IMR-90 (cell line): ENCODE measurements at places on chromosomes 3 and 15. TPM values are rescaled to one million over a fixed set of nuclear protein-coding genes. Genes with fewer than 3 reads are reported as not detected.
A peak's percentile ranks its signal among the peaks of the same experiment; 100 is the strongest.

RTP2 gene
- total RNA-seq, result not detected in 2 replicates

GRCh38 chr15:78422571-78423340 lies 15.3 kb upstream of the IREB2 start:
- H3K27ac ChIP-seq, result no peak overlapping the region
- H3K4me3 ChIP-seq, result no peak overlapping the region
- H3K27me3 ChIP-seq, result peaks cover 20% of the 10 kb centered on the region
- H3K36me3 ChIP-seq, result no peaks in the 10 kb centered on the region
- H3K4me1 ChIP-seq, result no peaks in the 10 kb centered on the region

DNA sequence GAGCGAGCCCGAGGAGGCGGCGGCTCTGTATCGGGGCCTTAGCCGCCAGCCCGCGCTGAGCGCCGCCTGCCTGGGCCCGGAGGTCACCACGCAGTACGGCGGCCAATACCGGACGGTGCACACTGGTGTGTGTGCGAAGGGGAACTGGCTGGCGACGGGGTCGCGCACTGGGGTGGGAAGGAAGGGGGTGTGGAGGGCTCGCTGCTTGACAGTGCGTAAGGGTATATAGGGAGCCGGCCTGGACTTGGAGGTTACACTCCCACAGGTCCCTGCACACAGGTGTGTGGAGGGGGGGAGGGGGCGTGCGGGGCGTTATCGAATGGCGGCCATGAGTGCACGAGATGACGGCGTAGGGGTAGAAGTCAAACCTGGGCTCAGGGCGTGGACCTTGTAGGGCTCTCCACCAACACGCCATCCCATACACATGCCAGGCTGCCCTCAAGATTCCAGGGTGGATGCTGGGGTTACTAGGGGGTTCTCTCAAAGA lies 389 bp downstream of the APEH start:
- peaks cover 37% of the 10 kb centered on the region for H3K36me3 ChIP-seq
- H3K4me3 ChIP-seq, result peak overlapping the region; percentile 86
- peak overlapping the region; percentile 52 for H3K27ac ChIP-seq
- H3K4me1 ChIP-seq, result peaks cover 9% of the 10 kb centered on the region
- H3K27me3 ChIP-seq, result no peaks in the 10 kb centered on the region

GRCh38 chr15:80489030-80489594 lies 84.9 kb downstream of the ARNT2 start:
- peaks cover 50% of the 10 kb centered on the region for H3K4me1 ChIP-seq
- DNase-seq, result peak; percentile 93
- no peaks in the 10 kb centered on the region for H3K27me3 ChIP-seq
- H3K4me3 ChIP-seq, result no peak overlapping the region
- peak overlapping the region; percentile 99 for H3K27ac ChIP-seq

GRCh38 chr3:8325306-8325705 lies 176.3 kb upstream of the LMCD1 start:
- H3K4me3 ChIP-seq, result no peak overlapping the region
- no peak for DNase-seq
- H3K4me1 ChIP-seq, result peaks cover 3% of the 10 kb centered on the region; the same call in 1 of the 2 replicates

DNA sequence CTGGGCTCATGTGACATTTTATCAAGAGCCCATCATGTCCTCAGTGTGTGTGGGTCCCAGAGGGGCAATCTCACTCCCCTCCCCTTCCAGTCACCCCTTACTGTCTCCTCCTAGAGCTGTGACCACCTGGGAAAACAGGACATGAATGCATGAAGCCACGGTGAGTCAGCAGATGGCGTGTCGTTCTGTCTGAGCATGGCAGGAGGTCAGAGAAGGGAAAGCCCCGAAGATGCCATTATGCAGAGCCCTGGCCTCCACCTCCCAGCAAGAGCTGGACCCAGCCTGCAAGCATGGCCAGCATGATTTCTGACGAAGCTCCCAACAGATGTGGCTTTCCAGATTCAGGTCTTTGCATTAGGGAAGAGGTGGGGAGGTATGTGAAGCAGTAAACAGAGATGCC lies 118.5 kb downstream of the TLE3 start:
- H3K27me3 ChIP-seq, result peaks cover 37% of the 10 kb centered on the region
- no peak overlapping the region for H3K4me3 ChIP-seq
- no peak overlapping the region for H3K27ac ChIP-seq
- no peaks in the 10 kb centered on the region for H3K36me3 ChIP-seq
- H3K4me1 ChIP-seq, result no peaks in the 10 kb centered on the region

DNA sequence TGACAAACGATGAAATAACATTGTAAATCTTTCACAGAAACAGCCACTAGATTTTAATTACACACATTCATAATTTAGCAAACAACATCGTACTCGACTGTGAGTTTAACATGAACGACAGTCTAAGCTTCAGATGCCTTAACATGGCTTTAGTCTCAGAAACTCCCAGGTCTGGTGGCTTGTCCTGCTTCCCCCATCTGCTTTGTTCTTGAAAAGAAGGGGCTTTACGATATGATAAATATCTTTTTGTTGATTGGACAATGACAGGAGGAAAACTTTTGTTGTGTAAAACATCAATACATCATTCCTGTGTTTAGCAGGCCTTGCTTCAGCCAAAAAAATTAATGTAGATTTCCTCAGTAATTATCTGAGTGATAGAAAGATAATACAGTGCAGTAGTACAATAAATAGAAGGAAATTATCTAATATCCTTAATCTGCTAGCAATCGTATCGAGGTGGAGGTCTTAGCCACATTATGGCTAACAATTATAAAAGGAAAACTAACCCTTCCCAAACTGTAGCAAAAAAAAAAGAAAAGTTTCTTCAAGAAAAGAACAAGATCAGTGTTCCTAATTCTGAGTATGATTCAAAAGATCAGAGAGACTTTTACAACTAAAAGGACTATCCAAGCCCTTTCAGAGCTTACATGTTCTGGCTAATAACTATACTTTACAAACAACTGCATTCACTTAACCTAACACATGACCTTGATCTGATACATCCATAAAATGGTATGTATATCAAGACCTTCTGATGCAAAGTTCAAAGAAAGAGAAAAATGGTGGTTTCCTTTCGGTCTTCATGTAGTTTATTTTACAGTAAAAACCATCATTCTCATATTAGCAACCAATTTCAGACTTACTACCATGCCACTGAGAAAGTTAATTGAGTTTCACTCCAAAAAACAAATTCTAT lies 535.7 kb downstream of the FOXP1 start:
- DNase-seq, result no peak
- peaks cover 58% of the 10 kb centered on the region for H3K36me3 ChIP-seq
- H3K4me3 ChIP-seq, result no peak overlapping the region
- H3K27ac ChIP-seq, result no peak overlapping the region
- peaks cover 31% of the 10 kb centered on the region for H3K4me1 ChIP-seq

DNA sequence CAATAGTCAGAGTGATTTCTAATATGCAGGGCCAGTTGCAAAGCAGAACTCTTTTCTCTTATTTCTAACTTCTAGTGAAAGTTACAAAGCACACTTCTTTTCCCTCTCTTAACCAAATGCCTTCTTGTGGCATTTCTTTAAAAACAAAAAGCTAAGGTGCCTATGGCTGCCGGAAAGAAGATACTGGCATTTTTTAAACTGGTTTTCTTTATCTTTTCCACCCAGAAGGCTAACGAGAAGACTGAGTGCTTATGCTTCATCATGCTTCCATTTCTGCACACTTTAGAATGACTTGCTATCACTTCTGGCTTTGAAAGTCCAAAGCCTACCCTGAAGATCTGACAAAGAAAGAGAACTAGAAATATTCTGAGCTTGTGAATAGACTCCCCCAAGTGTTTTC lies 141.3 kb downstream of the P2RY1 start:
- no peak overlapping the region for H3K4me3 ChIP-seq
- DNase-seq, result no peak
- no peaks in the 10 kb centered on the region for H3K27me3 ChIP-seq
- H3K4me1 ChIP-seq, result no peaks in the 10 kb centered on the region
- no peaks in the 10 kb centered on the region for H3K36me3 ChIP-seq

NOX5 gene
- total RNA-seq, result under 0.01 TPM in 1 of 2 replicates, not detected in the other

DNA sequence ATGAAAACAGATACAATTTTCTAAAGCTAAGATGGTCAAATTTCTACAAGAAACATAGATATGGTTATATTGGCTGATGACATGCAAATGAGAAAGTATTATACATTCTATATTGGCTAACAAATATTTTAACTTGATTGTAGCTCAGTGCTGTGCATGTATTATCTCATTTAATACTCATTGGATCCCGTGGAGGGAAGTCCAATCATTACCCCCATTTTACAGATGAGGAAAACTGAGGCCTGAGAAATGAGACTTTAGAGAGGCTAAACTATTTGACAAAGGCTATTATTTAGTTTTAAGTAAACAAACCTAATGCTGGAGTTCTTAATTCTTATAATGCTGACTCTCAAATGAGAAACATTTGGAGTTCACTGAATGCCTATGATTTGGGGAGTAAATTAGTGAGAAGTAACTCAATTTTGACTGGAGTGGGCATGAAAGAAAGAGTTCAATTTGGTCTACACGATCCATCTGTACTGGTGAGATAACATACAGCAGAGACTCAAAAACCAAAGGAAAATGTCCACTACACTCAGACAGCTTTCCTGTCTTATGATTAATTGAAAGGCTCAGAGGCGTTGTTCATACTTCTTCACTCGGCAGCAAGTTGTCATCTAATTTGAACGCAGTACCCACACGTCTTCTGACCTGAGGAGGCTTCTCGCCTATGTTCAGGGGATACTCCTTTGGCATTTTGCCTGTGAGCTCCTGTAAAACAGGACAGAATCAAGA lies 72.2 kb upstream of the LMOD3 start:
- no peak for DNase-seq
- no peak overlapping the region for H3K27ac ChIP-seq
- H3K4me1 ChIP-seq, result no peaks in the 10 kb centered on the region
- H3K36me3 ChIP-seq, result no peaks in the 10 kb centered on the region
- no peak overlapping the region for H3K4me3 ChIP-seq
- H3K27me3 ChIP-seq, result peaks cover 20% of the 10 kb centered on the region

SERPINI1 gene
- total RNA-seq, result 0.36 and 1.1 TPM in 2 replicates

DNA sequence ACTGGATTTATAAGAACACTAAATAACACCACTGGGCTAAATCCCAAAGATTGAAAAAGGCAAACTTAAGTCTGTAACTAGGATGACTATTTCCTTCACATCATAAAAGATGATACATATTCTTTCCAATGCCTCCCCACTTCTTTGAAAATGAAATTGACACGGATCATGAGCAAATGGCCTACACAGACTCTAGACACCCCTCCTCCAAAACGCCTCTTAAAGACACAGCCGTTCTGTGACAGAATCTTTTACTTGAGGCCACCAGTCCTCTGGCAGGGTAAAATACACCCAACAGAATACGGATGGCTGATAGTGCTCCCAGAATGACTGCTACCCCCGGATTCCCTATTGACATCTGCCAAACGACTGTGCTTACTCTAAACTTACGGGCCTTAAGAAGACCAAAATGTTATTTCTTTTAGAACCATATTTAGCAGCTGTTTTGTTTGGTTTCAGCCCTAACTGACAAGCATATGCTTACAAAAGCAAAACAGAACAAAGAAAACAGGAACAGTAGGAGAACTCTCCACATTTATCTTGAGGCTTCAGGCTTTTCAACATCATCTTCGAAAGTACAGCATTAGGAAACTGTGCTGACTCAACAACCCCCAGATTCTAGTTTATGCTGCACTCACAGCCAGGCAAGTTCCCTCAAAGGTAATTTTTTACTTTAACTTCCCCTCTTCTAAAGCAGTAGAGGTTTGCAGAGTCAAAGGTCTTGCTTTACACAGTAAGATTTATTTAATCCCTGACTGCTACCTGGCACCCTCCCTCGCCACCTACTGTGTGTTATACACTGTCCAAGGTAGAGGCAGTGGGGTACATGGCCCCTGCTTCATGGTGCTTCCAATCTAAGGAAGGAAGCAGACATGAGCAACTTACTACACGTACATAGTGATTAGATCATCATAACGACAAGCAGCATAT lies 84.3 kb downstream of the TNIK start:
- H3K4me3 ChIP-seq, result no peak overlapping the region
- peak; percentile 65 for DNase-seq
- H3K27me3 ChIP-seq, result no peaks in the 10 kb centered on the region
- H3K4me1 ChIP-seq, result peaks cover 17% of the 10 kb centered on the region
- no peak overlapping the region for H3K27ac ChIP-seq

PPP1R14D gene
- total RNA-seq, result not detected in 2 replicates

CCDC13 gene
- 0.18 and 0.28 TPM in 2 replicates for total RNA-seq

DNA sequence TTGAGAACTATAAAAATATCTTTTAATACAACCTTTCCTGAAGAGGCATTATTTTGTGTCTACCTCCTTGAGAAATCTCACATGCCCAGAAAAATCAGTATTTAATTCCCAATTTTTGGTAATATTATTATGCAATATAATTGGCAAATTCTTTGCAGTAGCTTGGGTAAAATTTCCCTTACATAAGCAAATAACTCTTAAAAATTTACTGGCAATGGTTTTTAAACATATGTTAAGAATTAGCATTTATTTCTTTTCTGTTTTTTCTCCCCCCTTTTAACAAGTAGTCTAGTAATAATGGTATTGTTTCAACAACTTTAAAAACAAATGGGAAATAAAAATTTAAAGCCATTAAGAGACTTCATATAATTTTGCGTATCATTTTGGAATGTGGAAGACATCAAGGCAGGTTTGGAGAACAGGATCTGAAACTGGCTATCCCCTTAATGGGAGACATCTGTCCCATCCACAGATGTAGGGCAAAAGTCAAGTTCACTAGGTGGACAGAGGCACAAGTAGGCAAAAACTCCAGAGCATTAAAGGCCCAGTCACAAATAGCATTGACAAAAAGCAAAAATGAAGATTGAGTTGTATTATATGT lies 89.6 kb upstream of the AADACL2 start:
- H3K27me3 ChIP-seq, result no peaks in the 10 kb centered on the region
- no peak overlapping the region for H3K27ac ChIP-seq
- DNase-seq, result no peak
- H3K36me3 ChIP-seq, result no peaks in the 10 kb centered on the region
- H3K4me3 ChIP-seq, result no peak overlapping the region

C3orf85 gene
- total RNA-seq, result not detected in 2 replicates

- no peaks in the 10 kb centered on the region for H3K27me3 ChIP-seq
- no peak overlapping the region for H3K4me3 ChIP-seq
- no peaks in the 10 kb centered on the region for H3K36me3 ChIP-seq
- H3K27ac ChIP-seq, result no peak overlapping the region
Measured at GRCh38 chr3:133967992-133968892, 61.5 kb downstream of the SLCO2A1 start.
